Inflammatory macrophage treated with lipopolysaccharide for 1 hour (primary cell): ENCODE measurements at places on chromosomes 1 and 21.

GRCh38 chr1:192546596-192547190 lies 28.9 kb upstream of the RGS1 start:
- DNase-seq: no peak

DNA sequence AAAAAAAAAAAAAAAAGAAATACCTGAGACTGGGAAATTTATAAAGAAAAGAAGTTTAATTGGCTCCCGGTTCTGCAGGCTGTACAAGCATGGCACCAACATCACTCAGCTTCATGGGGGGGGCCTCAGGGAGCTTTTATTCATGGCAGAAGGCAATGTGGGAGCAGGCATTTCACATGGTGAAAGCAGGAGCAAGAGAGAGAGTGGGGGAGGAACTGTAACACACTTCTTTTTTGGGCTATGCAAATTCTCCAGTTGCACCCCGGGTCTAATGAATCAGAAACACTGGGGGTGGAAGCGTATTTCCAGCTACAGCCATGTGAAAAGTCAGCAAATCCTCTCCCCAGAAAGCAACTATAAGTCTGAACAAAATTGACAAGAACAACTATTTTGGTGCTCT lies 11.8 kb upstream of the SOD1 start:
- no peak for DNase-seq

DNA sequence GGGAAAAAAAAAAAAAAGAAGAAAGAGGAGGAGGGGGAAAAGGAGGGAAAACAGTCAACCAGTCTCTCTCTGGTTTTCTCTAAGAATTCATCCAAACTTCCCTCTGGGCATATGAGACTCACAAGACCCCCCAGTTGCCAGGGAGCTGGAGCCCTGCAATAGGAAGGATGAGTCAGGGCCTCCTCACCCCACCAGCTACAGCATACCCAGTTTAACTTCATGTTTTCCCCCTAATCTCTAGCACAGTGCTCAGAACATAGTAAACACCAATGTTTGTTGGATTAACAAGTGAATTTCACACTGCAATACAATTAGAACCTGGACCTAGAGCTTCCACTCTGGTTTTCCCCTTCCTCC lies 7.8 kb downstream of the F11R start:
- no peak for DNase-seq

DNA sequence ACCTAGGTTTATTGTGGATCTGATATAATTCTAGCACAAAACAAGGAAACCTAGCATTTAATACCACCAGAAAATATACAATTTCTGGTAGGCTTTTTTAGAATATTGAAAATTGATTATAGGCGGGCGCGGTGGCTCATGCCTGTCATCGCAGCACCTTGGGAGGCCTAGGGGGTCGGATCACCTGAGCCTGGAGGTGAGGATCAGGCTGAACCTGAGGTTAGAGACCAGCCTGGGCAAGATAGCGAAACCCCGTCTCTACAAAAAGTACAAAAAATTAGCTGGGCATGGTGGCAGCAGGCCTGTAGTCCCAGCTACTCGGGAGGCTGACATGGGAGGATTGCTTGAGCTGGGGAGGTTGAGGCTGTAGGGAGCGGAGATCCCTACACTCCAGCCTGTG lies 948 bp upstream of the COP1 start:
- DNase-seq: no peak

DNA sequence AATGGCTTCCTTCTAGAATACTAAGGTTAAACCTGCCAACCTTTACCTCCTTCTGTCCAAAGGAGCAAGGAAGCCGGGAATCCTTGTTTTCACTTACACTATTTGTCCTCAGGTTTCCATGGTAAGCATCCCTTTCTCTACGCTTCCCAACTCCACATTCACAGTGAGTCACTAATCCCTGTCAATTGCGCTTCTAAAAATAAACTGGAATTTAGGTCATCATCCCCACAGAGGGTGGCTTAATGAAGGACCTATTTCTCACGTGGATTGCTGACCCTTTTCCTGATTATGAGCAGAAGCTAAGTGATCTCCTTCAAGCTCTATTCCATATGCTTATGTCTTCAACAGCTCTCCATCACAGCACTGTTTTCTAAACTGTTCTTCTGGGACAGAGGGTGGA lies 39.9 kb upstream of the ABCA4 start:
- DNase-seq: no peak

- DNase-seq: no peak
These were observed 43.5 kb upstream of the IL12RB2 start for GRCh38 chr1:67264152-67264551.

GRCh38 chr1:10438677-10439163 lies 8.5 kb downstream of the CENPS start:
- no peak for DNase-seq

GRCh38 chr1:173332026-173332425 lies 124.9 kb upstream of the TNFSF4 start:
- peak; percentile 16 for DNase-seq

DNA sequence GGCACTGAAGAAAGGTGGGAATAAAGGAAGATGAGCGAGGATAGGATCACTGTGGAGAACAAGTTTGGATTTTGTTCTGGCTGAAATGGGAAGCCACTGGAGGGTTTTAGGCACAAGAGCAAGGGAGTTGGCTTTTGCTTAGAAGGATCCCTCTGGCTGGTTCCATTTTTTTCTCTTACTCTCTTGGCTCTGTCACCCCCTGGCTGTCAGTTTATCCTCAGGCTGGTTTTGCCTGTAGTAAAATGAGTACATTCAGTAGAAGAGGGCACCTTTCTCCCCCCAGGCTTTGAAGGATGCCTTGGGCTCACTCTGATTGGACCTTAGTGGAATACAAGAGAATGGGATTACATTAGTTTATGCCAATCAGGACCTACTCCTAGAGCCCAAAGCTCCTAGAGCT lies 17.1 kb downstream of the CACHD1 start:
- no peak for DNase-seq

- no peak for DNase-seq
These were observed 154.0 kb downstream of the CLEC20A start for GRCh38 chr1:178342745-178343144.

DNA sequence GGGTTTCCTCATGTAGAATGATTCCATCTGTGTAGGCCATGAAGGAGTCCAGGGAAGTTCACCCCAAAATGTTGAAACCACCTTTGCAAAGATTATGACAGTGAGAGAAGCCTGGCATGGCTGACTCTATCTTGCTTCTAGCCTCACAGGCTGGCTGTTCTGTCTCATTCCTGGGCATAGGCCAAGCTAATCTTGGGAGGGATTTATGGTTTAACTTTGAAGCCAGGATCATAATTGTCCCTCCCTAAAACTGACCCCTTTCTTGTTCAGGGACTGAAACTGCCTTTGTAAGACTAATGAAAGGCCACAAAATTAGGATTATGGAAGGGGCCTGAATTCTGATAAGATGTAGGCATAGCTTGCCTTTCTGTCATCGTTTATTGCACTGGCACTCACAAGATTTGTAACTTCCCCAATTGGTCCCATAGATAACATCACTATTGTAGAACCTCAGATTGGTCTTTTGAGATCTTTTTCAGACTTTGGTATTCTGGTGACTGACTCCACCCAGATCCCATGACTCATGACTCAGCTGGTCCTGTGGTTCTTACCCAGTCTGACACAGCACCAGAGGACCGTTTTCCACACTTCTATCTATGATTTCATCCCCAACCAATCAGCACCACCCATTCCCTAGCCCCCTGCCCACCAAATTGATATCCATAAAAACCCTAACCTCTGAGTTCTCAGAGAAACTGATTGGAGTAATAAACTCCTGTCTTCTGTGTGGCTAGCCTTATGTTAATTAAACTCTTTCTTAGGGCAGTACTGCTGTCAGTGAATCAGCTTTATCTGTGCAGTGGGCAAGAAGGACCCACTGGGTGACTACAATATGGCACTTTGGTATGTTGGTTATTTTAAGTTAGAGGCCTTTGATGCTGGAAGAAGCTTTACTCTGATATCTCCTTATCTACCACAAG lies 13.6 kb upstream of the LAMTOR5 start:
- DNase-seq: peak; percentile 99

- DNase-seq: no peak
These were observed 59.2 kb downstream of the MATN1 start for GRCh38 chr1:30664103-30664755.

DNA sequence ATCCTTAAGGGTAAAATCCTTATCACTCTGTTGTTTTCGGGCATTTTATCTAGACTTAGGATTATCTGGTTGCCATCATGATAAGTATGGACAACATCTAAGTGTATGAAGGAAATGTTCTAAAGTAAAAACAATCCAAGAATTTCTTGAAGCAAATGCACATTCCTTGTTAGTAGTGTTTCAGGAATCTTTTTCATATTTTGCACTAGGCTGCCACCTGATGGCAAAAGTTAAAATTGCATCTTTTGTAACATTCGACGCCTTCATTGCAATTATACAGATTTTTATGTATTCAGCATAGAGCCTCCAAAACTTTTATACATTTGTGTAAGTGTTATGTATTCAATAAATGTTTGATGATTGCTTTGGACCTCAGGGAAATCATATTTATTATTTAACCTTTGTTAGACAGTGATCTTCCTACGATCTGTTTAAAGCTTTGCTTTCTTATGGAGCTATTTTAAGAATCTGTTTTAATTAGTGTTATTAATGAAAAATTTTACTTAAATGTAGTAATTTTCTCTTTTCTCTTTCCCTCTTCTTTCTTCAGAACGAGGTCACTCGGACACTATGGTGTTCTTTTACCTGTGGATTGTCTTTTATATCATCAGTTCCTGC lies 49.4 kb upstream of the KIAA1614 start:
- peak; percentile 7 for DNase-seq

DNA sequence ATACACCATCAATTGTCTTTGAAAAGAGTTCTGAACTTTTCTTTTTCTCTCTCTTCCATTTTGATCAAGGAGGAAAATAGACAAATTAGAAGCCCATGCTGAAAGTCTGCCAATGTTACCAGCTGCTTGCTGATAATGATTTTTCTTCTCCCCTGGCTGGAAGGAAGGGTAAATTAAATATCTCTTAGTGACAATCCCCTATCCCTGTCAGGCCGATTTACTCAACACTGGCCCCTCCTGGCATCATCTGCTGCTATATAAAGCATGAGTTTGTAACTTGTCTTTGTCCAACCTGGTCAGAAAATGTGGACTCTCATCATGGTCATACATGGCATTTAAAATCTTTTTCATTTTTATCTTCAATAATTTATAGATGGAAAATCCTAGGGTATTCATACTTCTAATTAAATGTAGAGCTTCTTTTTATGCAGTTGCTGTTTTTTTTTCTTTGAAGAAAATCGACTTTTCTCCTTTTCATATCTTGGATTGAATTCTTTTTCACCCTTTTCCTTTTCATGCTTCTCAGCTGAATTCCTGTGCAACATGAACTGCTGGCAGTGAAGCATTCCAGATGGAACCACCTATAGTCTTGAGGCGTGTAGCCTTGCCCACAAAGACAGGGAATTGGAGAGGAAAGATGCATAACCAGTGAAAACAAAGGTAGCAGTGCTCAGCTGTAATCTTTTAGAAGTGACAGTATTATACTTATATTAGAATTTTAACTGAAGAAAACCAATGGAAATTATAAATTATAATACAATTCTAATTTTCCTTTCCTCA lies 214.7 kb upstream of the PTGFR start:
- DNase-seq: no peak

- DNase-seq: no peak
These were observed 6.8 kb downstream of the THEM5 start for GRCh38 chr1:151846686-151847237.

GRCh38 chr21:26159869-26160268 lies 10.7 kb downstream of the APP start:
- DNase-seq: no peak

DNA sequence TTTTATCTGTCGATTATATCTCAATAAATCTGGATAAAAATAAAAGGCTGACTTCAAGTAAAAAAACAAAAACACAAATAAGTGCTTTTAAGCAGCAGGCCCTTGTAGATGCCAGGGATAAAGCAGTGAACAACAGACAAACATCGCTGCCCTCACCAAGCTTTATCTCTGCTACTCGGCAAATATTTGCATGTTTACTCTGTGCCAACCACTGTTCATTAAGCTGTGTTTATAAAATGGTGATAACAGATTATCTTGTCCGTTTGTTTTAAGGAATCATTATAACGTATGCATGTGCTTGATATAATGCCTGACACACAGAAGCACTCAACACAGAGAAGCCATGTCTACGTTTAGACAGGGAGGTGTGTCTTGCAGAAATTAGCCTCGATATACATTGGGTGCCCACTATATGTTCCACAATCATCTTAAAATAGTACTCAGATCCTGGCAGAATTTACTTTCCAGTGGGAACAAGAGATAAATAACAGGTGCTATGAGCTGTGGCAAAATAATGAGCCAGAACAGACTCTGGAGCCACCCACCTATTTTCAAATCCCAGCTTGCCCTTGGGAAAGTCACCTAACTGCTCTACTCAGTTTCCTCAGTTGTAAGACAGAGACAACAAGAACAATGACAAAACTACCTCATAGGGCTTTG lies 47.2 kb downstream of the TRIT1 start:
- no peak for DNase-seq

- DNase-seq: no peak
These were observed 37.8 kb downstream of the SGIP1 start for GRCh38 chr1:66571789-66572188.

DNA sequence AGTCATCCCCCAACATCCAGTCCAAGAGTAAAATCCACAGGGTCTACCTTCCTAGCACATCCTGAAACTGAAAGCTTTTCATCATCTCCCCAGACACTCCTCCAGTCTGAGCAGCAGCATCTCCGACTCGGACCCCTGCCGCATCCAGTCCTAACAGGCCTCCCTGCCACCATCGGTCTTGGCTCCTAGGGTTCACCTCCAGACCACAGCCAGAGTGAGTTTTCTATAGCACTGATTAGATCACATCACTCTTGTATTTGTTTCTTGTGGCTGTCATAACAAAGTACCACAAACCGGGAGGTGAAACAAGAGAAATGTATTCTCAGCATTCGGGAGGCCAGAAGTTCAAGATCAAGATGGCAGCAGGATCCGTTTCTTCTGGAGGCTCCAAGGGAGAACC lies 187.8 kb downstream of the TOMM20 start:
- DNase-seq: no peak

DNA sequence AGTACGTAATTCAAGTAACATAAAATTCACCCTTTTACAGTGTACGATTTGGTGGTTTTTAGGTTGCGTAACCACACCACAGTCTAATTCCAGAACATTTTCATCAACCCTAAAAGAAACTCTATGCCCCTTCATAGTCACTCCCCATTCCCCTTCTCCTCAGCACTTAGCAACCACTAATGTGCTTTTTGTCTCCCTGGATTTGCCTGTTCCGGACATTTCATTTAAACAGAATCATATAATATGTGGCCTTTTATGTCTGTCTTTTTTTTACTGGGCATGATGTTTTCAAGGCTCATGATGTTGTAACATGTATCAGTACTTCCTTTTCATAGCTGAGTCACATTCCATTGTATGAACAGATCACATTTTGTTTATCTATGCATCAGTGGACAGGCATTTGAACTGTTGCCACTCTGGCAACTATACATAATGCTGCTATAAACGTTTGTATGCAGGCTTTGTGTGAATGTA lies 20.8 kb downstream of the OBSCN start:
- DNase-seq: peak; percentile 31

GRCh38 chr1:209774592-209774991 lies 9.8 kb downstream of the C1orf74 start:
- DNase-seq: peak; percentile 29

- DNase-seq: no peak
These were observed 23.3 kb downstream of the RPRD2 start for GRCh38 chr1:150387200-150387599.

- no peak for DNase-seq
These were observed 121.1 kb downstream of the NUF2 start for GRCh38 chr1:163442895-163443294.
